NCI-H2171 treated with DMSO at 0.1 percent for 48 hours (cell line): ENCODE measurements at places on chromosomes 1 and 21.
A peak's percentile ranks its signal among the peaks of the same experiment; 100 is the strongest.

- no peak for DNase-seq
Observed at GRCh38 chr1:76110666-76111065, 36.1 kb downstream of the ST6GALNAC3 start.

GRCh38 chr1:18938008-18938706 lies 18.3 kb downstream of the IFFO2 start:
- no peak for DNase-seq

- DNase-seq: peak; percentile 39
Observed at GRCh38 chr1:219171192-219171935, 2.3 kb upstream of the LYPLAL1 start.

DNA sequence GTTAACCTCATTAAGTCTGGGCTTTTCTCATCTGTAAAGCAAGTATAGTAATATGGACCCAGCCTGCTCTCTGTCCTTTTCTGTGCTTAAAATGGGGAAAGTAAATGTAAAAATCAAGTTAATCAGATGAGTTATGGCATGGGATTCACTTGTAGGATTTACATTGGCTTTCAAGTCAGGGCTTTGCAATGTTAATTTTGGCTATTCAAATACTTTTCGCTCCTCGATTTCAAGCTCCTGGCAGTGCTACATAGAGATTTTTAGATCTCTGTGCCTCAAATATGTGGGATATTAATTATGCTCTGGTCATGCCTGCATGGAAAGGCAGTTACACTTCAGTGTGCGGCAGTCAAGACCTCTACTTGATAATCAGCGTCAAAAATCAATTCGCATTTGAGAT lies 709.8 kb downstream of the LTN1 start:
- DNase-seq: no peak

GRCh38 chr1:166488327-166488726 lies 321.5 kb upstream of the FAM78B start:
- no peak for DNase-seq

DNA sequence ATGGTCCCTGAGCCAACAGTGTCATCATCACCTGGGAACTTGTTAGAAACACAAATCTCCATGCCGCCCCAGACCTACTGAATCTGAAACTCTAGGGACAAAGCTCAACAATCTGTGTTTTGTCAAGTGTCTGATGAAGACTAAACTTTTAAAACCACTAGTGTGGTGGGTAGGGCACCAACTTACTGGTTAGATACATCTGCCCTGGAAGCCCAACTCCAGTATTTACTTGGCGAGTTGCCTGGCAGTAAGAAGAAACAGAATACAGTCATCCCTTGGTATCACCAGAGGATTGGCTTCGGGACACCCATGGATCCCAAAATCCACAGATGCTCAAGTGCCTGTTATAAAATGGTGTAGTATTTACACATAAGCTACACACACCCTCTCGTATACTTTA lies 367.9 kb upstream of the DUSP10 start:
- DNase-seq: no peak

DNA sequence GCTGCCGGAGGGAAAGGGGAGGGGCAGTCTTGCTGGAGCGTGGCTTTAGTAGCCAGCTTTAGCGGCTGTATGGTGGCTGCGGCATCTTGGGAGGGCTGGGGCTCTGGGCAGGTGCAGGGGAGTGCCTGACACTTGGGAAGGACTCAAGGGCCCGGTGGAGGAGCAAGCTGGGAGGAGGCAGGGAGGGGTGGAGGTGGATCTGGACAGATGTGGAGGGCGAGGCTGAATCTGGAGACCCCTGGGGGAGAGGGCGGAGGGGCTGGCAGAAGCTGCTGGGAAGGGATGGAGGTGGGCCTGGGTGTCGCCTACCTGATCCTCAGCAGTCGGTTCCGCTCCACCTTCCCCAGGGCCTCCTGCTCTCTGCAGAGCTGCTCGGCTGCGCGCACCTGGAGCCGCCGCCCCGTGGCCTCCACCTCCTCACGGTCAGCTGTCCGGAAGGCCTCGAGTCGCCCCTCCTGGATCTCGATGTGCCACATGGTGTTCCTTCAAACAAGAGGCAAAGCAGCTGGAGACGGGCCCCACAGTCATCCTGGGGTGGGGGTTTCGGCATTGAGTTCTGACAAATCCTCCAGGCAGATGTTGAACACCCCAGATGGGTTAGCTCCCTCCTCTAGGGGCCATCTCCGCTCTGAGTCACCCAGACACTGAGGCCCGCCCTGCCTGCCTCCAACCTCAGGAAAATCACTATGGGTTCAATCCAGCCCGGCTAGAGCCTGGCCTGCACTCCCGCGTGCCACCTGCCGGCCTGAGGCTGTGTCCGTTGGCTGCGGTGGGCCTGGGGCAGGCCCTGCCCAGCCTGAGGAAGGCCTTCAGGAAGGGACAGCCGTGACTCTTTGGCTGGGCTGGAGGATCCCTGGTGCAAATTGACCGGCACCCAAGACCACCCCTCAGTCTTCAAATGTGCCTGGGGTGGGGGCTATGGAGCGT lies 29.6 kb downstream of the CFAP74 start:
- DNase-seq: no peak

GRCh38 chr1:71190843-71191242 lies 110.0 kb upstream of the ZRANB2 start:
- DNase-seq: no peak

- DNase-seq: no peak
Observed at GRCh38 chr1:116404699-116405098, 31.7 kb downstream of the ATP1A1 start.

DNA sequence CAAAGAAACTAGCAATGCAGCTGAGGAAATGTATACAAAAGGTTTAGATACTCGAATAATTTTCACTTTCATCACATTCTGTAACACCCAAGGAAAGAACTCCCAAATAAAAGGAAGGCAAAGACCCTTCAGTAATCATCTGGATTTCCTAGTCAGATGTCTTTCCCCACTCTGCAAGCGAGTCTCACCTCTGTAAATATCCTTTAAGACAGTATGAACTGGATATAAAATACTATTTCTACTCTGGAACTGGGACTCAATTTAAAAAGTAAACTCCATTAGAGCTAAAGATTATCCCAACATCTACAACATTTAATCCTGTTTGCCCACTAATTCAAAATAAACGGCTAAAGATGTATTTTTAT lies 27.0 kb downstream of the C2CD2 start:
- DNase-seq: no peak

GRCh38 chr1:18926315-18927081 lies 24.1 kb upstream of the ALDH4A1 start:
- no peak for DNase-seq

- DNase-seq: no peak
Observed at GRCh38 chr1:177200290-177200689, 29.5 kb downstream of the BRINP2 start.

DNA sequence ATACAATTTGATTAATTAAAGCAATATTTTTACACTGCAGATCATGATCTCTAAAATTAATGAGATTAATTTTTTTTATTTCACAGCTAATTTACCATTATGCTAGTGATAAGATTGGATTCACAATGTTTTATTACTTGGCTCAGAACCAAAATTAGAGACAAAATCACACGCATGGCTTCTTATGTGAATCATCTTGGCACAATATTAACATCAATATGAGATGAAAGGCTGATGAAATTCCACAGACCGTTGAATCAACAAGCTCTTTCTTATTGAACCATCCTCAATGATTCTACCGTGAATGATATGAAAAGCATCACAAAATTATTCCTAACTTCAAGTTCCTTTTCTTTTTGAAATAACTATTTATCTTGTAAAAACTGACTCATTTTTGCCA lies 544.9 kb downstream of the KCNT2 start:
- peak; percentile 14 for DNase-seq

DNA sequence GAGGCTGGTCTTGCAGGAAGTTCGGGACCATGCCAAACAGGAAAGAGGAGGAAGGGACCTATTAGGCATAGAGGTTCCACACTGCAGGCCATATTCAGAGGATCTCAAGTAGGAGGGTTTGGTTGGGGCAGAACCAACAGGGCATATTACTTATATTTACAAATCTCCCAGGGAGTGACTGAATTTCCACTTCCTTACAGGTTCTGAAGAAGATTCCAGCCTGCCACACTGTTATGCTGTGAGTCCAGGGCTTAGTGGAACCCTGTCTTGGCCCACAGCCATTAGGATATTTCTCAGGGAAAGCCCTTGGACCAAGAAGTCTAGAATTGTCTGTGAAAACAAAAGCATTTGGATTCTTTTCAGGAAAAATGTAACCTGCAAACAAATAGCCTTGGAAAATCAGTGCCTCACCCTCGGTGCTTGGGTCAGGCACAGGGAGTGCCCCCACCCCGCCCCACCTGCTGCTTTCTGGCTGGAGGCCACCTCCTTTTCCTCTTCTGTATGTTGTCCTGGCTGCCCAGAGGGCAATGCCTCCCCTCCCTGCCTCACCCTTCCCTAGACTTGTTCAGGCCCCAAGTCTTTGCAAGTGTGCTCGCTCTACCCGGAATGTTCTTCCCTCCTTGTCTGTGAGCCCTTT lies 41.0 kb upstream of the JUN start:
- no peak for DNase-seq

DNA sequence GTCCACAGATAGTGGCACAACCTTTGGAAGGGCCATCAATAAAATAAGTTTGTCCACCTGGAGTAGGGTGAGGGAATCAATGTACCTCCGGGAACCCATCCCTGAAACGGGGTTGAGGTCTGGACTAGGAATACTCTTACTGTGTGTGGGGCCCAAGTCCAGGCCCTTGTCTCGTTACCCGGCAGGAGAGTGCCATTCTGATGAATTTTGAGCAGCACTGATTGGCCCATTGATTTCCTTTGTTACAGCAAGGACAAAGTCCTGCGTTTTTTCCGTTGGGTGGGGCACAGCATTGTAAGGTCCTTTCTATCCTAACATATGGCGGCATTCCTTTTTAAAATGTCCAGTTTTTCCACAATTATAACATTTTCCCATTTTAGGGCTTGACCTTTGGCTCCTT lies 75.2 kb downstream of the AXDND1 start:
- no peak for DNase-seq
